Stimulated activated CD8-positive, alpha-beta memory T cell treated with anti-CD3 and anti-CD28 coated beads, Interleukin-12 subunit alpha, Interleukin-12 subunit beta, amount 100 ng/mL, for 1 hour (primary cell): ENCODE measurements at places on chromosomes 1 and 21.

DNA sequence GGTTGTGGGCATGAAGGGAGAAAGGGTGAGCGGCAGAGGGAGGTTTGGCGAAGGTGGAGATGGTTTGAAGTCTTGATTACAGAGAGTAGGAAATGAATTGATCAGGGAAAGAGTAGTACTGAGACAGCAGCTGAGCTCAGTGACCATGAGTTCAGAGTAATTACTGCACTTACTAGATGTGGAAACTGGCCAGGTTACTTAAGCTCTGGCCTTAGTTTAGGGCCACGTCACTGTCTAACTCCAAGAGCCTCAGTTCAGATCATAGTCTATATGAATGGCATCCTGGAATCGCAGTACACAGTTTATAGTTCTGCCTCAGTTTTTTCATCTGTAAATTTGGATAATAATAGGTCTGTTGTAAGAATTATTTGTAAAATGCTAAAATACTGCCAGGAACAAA is 78.1 kb downstream of the KCTD3 start:
- DNase-seq, result no peak

DNA sequence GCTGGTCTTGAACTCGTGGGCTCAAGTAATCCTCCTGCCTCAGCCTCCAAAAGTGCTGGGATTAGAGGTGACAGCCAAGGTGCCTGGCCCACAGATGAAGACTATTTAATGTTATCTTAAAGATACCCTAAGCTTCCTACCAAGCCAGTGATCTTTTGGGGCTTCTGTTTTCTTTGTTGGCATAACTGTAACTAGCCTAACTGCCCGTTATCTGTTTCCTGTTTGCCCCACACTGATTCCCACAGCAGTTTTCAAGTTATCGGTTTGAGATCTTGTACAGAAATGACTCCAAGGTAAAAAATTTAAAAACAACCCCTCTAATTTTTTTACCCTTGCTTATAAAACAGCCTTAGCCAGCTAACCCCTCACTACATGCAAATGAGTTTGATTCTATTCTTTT is 12.4 kb downstream of the SELL start:
- no peak for DNase-seq

DNA sequence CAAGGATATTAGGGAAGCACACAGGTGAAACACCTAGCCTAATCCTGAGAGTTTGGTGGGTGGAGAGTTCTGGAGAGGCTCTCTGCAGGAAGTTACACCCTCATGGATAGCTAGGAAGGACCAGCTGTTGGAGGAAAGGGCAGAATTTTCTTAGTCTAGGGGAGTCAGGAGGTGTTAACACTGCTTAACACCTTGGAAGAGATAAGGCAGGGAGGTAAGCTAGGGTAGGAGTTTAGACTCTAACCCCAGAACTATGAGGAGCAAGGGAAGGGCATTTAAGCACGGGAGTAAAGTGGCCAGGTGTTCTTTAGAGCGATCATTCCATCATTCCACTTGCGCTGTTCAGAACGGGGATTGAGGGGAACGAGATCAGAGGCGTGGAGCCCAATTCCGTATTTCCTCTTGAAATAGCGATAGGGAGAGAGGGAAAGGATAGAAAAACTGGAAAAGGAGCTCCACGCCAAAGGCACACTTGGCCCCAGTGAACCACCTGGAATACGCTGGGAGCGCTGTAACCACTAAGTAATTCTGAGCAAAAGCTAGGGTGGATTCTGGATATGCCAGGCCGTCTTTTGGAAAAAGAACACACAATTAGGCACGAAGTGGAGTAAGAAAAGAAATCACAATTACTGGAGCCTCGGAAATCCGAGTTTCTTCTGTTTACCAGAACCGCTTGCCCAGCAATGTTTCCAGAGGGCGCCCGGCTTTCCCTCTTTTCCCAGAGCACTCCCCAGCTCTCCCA is 1.5 kb upstream of the GPR137B start:
- DNase-seq, result no peak

DNA sequence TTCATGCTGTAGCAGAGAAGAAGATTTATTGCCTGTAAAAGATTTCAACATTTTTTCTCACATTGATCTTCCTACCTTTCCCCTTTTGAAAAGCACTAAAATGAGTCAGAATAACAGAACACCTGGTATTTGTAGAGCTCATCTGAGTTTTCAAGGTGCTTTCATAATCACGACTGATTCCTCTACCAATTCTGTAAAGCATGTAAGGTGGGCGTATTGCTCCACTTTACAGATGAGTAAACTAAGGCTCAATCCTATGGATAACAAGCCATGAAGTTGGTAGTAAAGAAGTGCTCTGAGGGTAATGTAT is 227.9 kb upstream of the KIAA0040 start:
- DNase-seq, result no peak

- DNase-seq, result no peak
Measured at GRCh38 chr1:34263406-34263805, 86.7 kb downstream of the C1orf94 start.
